ENCODE measurements at places on chromosomes 5 and 9.

DNA sequence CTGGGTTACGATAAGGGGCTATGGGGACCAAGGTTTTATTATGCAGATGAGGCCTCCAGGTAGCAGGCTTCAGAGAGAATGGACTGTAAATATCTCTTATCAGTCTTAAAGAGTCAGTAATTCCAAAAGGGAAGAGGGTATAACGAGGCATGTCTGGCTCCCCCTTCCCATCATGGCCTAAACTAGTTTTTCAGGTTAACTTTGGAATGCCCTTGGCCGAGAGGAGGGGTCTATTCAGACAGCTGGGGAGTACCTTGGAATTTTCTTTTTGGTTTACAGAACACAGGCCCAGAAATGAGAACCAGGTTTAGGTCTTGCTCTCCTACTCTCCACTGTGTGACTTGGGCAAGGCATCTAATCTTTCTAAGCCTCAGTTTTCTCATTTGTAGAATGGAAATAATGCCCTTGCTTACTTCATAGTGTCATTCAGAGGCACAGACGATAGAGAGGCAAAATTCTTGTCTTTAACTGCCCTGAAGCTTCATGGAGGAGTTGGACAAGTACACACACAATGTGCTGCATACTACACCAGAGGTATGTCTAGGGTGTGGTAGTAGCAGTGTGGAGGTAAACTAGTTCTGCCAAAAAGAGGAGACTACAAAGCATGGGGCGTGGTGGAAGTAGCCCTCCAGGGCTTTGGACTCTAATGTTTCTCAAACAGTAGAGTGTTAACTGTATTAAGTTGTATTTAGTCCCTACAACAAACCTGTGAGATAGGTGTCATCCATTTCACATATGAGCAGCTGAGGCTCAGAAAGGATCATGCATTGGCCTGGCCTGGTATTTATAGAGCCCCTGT lies 45.5 kb downstream of the IRF1 start:
- DNase-seq: no peak

DNA sequence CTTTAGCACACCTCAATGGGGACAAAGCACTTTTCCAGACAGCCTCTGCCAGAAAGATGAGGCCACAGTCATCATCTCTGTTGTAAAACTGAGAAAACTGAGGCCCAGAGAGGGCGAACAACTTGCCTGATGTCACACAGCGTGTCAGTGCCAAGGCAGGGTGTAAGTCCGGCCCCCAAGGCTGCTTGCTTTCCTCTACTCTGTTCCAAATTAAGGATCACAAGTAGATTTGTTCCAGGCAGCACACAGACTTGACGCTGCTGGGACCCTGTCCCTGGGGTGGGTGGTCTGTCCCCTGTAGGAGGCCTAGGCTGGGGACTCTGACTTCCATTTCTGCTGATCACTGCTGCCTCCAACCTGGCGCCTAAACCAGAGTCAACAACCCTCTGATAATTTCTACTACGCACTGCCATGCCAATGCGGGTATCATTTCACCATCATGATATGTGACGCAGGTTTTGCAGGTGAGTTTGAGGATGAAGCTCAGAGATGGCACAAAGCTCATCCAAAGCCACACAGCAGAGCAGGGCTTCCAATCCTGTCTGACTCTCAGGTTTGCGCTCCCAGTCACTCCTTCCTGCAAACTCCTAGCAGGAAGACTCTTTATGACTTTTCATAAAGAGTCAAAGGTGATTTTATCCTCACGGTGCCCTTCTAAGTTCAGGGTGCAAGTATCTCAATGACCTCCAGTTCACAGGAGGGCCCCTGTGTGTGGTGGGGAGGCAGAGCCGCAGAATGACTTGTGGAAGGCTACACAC lies 13.5 kb upstream of the RALGDS start:
- no peak for DNase-seq

GRCh38 chr5:163910226-163910625 lies 404.8 kb downstream of the MAT2B start:
- no peak for DNase-seq

DNA sequence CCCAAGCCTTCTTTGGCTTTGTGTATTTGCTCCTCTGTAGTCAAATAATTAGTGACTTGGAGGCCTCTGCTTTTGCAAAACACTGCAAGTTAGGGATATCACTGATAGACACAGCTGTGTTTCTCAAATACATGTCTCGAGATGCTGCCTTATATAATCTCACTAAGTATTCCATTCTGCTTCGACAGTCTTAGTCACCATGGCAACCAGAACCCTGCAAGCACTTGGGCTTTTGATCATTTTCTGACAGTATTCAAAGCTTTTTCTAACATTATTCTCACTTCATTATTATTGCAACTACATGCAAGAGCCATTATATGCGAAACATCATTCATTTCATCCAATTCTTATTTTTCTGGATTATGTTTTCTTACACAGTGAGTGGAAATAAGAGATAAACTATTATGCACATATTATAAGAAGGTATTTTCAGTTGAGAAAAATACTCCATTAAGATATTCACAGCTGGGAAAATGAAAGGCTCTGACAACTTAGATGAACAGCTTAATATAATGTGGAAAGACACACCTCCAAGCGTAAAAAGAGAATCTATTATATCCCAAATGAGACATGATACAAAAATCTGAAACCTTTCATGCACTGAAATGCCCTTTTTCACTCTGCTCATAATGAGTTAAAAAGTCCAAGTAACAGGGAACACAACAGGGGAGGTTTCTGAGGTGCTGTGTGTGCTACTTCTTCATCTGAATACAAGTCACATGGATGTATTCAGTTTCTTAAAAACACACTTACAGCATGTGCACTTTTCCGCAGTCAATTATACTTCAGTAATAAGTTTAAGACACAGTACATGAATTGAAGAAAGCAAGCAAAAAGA lies 93.9 kb downstream of the SCAI start:
- no peak for DNase-seq

- DNase-seq: no peak
Measured at GRCh38 chr5:42586625-42587024, 163.4 kb downstream of the GHR start.

DNA sequence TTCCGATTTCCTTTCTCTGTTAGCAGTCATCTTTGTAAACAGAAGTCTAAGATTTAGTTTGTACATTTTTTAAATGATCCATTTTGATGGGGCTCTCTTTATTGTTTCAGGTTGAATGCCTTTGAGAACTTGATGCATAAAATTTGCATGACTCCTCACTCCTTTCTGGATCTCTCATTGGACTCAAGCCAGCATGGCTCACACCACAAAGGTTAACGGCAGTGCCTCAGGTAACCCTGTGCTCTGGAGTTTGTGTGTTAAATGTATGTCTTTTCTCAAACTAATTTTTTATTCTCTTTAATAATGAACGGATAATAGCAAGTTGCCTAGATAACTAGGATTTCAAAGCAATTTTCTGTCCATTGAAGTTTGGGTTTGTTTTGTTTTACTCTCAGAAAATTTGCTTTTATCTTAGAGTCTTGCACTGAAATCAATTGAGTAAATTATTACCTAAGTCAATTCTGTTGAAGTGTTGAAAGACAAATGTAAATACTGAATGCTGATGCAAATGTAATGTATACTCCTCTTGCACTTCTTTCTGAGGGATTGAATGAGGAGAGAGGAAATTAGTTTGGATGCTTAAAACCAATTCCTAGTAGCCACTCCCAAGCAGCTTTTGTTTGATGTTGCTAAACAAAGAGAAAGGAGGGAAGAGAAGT lies 164.6 kb upstream of the DMRT1 start:
- no peak for DNase-seq

DNA sequence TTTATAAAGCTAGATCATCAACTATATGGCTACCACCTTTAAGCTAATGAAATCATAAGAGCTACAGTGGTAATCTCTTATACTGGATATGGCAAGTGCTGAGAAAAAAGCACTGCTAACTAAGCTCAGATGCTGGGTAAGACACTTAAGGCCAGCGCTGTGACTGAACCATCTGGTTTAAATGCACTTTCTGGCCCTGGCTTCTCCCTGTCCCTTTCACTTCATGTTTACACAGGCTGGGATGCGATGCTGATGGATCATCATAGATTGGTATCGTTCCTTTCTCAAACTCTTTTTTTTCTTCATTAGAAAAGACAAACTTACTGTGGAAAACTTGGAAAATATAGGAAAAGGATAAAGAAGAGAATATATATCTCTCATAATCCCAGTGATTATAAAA lies 52.3 kb downstream of the KIF24 start:
- DNase-seq: no peak

DNA sequence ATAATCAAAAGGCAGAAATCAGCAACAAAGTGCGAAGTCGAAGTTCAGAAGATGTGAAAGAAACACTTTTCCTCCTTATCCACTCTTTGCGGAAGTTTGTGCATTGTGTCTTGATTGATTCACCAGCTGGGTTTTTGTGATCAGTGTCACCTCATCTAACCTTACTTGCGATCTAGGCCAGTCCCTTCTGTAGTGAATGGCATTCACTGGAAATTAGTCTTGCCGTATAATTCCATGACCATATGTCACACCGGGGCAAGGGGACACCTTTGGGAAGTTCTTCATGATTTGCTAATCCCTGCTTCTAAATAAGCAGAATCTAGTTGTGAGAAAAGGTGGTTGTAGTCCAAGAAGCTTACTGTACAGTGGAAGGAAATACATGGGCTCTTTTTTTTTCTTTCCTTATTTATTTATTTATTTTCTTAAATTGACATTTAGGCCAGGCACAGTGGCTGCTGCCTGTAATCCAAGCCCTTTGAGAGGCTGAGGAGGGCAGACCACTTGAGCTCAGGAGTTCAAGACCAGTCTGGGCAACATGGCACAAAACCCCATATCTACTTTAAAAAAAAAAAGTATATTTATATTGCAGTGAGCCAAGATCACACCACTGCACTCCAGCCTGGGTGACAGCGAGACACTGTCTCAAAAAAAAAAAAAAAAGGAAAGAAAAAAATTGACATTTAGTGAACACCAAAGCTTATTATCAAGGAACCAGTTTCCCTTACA lies 7.8 kb downstream of the RAI14 start:
- DNase-seq: no peak

DNA sequence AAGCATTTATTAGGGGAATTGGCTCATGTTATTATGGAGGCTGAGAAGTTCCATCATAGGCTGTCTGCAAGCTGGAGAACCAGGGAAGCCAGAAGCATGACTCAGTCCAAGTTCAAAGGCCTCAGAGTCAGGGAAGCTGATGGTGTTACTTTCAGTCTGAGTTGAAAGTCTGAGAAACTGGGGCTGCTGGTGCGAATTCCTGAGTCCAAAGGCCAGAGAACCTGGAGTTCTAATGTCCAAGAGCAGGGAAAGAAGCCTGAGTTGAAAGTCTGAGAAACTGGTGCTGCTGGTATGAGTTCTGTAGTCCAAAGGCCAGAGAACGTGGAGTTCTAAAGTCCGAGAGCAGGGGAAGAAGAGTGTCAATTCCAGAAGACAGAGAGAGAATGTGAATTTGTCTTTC lies 641.1 kb downstream of the ISL1 start:
- no peak for DNase-seq

DNA sequence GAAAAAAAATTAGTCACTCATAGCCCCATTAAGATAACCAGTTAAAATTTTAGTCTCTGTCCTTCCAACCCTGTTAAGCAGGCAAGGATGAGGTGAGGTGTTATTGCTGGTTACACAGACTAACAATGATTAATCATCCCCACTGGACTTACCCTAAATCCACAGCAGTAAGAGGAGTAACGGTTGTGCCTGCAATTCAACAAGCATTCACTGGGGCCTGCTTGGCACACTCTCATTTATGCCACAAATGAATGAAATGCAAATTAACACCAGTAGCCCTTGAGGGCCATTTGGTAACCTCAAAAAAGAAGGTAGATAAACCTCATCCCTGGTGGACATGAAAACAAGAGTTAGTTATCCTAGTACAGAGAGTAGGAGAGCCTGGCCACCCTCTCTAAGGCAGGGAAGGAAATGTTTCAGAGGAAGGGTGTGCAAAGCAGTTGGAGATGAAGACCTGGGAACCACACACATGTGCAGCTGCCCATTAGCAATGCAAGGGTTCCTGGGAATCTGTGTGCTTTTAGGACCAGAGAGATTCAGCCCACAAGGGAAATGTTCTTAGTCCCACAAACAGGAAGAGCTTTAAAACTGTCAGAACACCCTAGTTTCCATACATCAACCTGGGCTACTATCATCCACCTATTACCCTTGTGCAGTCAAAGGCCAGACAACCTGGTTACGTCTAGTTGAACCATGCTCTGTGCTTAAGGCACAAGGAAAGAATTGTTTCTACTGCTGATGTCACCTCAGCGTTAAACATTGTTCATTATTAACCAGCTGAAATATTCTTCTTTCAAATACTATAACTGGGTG lies 7.7 kb downstream of the LHFPL2 start:
- no peak for DNase-seq

GRCh38 chr9:136625101-136626065 lies 37.3 kb upstream of the EGFL7 start:
- peak; percentile 22 for DNase-seq

- DNase-seq: peak; percentile 98
Measured at GRCh38 chr9:127561491-127562278, 50.4 kb upstream of the STXBP1 start.

- DNase-seq: no peak
Measured at GRCh38 chr5:35016174-35017051, 31.3 kb downstream of the AGXT2 start.

GRCh38 chr5:98397081-98397480 lies 376.4 kb upstream of the RGMB start:
- no peak for DNase-seq

GRCh38 chr9:100619665-100620064 lies 41.8 kb downstream of the CAVIN4 start:
- no peak for DNase-seq

- no peak for DNase-seq
Measured at GRCh38 chr5:95817430-95817829, 5.1 kb downstream of the GLRX start.

DNA sequence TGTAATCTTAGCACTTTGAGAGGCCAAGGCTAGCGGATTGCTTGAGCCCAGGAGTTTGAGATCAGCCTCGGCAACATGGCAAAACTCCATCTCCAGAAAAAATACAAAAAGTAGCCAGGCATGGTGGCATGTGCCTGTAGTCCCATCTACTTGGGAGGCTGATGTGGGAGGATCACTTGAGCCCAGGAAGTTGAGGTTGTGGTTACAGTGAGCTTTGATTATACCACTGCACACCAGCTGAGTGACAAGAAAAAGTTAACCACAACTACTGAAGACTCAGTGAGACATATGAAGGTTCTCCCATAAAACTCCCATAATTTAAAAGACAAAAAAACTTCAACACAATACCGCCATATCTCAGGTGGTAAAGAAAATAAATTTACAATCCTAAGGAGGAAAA lies 98.0 kb downstream of the NR6A1 start:
- DNase-seq: no peak

GRCh38 chr5:158388021-158388420 lies 529.1 kb upstream of the CLINT1 start:
- DNase-seq: no peak

- DNase-seq: no peak
Measured at GRCh38 chr9:112006361-112007020, 109.9 kb downstream of the UGCG start.

DNA sequence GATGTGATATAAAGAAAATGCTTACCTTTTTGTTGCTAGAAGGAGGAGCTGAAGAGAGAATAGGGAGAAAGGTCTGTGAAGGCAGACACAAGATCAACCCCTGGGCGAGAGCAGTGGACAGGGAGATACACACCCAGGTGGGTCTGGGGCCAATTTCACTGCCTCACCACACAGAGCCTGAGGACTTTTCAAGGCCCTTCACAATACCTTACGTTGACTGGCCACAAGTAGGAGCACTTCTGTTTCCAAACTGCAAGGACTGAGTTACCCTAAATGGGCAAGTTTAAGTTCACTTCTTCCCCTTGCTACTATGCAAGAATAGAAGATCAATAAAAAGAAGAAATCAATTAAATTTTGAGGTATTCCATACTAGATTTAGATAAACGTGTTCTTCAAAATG lies 174.5 kb upstream of the SLC12A2 start:
- no peak for DNase-seq
